ENCODE measurements at places on chromosomes 7 and 10.

DNA sequence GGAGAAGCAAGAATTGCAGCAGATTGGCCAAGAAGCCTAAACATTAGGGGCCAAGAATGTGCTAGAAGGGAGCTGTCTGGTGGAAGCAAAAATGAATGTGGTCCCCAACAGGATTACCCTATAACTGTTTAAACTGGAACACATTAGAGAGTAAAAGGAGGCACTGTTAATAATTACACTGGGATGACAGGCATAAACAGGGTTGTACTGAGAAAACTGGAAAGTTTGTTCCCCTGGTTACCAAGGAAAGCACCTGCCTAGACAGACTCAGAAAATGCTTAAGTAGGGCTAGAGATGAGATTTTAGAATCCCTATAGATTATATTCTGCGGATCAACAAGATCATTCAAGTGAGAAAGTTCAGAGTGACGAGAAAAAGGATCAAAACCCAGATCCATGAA lies 100.8 kb downstream of the CTTNBP2 start:
- no peak for DNase-seq

- DNase-seq = no peak
These were observed 2.4 kb downstream of the RASGEF1A start for GRCh38 chr10:43264344-43264964.

DNA sequence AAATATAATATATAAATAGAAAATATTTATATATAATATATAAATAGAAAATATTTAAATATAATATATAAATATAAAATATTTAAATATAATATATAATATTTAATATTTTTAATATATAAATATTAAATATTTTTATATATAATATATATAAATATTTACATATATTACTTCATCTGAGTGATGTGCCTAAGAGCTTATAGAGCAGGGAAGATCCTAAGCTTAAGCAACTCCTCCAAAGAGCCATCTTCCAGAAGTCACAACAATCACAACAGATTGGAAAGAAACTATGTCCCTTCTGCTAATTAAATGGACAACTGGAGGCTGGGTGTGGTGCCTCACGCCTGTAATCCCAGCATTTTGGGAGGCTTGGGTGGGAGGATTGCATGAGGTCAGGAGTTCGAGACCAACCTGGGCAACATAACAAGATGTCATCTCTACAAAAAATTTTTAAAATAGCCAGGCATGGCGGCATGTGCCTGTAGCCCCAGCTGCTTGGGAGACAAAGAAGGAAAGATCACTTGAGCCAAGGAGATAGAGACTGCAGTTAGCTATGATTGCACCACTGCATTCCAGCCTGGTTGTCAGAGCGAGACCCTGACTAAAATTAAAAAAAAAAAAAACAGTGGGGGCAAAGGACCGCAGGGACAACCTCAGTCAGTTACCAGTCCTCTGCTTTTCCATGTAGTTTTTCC lies 198.7 kb downstream of the SKIDA1 start:
- no peak for DNase-seq

DNA sequence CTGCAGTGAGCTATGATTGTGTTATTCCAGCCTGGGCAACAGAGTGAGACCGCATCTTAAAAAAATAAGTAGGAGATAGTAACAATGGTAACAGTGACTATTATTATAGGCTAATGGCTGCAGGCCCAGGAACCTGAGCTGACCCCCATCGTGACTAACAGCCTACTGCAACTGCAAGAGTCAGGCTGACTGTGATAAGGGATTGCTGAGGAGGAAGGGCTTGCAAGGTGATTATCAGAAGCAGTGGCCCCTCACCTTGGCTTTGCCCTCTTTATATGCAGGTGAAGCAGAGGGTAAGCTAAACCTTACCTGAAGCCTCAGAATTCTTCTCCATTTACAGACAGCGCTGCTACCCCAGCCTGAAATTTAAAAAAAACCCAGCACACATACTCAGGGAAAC lies 83.9 kb upstream of the SDK1 start:
- DNase-seq = no peak

GRCh38 chr10:60565492-60565891 lies 175.8 kb upstream of the ANK3 start:
- no peak for DNase-seq

DNA sequence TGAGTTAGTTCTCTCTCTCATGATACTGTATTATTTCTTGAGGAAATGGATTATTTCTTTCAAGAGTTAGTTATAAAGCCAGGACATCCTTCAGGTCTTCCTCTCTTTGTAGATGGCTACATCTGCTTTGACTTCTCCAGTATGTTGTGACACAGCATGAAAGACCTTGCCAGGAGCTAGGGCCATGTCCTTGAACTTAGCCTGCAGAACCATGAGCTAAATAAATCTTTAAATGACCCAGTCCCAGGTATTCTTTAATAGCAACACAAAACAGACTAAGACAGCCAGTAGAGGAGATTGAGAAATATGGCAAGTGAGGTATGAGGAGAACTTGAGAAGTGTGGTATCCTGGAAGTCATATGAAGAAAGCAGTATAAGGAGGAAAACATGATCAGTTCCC lies 214.9 kb upstream of the PPP1R3A start:
- no peak for DNase-seq

DNA sequence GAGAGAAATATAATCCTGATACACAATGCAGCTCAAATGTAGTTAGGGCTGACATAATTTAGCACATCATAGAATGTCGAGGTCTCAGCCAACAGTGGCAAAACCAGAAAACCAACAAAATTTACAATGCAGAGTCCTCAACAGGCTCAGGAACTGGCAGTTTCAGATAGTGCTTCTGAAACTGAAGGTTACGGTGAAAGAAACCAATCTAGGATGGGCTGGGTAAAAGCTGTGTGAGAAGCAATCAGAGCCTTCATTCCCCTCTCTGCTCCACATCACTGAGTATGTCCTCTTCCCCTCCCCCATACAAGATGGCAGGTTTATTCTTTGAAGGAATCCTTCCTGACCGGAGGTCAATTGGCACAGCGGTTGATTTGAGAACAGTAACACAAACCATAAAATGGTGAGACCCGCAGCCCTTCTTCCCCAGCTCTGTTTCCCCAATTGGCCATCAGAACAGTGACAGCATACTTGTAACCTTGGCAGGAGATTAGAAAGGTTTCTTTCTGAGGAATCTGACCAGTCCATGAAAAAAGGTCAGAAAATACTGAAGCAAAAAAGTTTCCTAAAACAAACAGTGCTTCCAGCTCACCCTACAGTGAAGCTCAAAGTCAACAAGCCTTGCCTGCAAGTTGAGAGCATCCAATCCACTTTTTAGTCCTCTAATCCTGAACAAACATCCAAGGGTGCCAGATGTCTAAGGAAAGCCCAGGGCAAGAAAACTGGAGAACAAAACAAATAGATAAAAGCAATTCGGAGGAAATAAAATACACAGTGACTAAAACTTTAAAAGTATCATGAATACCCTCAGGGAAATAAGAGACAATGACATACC lies 53.9 kb upstream of the IL6 start:
- no peak for DNase-seq
